ENCODE measurements at places on chromosomes 5 and 9. TPM values are rescaled to one million over a fixed set of nuclear protein-coding genes. Genes with fewer than 3 reads are reported as not detected.

DNA sequence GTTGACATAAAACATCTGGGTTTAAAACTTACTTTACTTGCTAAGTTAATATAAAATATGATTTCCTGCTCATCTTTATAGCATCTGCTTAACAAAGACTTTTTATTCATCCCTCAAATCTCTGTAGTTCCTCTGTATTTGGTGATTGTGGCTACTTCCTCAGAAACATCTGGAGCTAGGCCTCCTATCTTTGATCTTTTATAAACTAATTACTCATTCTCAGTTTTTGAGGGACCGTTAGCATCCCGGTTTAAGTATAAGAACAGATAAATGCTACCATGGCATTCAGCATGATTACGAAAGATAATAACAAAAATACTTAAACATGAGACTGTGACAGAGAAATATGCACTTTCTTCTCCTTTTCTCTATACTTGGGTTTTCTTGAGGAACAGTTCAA lies 85.3 kb downstream of the SLC38A9 start:
- no peak for DNase-seq

GRCh38 chr9:96245399-96245798 lies 56.6 kb downstream of the HSD17B3 start:
- no peak for DNase-seq

GRCh38 chr5:56346741-56347535 lies 113.8 kb upstream of the ANKRD55 start:
- DNase-seq, result no peak

- no peak for DNase-seq
Observed at GRCh38 chr9:124045076-124045829, 33.7 kb downstream of the LHX2 start.

- DNase-seq, result no peak
Observed at GRCh38 chr9:18216376-18216775, 257.6 kb upstream of the ADAMTSL1 start.

GRCh38 chr9:8715788-8716187 lies 916.2 kb upstream of the DMAC1 start:
- no peak for DNase-seq

INSL4 gene
- not detected for total RNA-seq

DNA sequence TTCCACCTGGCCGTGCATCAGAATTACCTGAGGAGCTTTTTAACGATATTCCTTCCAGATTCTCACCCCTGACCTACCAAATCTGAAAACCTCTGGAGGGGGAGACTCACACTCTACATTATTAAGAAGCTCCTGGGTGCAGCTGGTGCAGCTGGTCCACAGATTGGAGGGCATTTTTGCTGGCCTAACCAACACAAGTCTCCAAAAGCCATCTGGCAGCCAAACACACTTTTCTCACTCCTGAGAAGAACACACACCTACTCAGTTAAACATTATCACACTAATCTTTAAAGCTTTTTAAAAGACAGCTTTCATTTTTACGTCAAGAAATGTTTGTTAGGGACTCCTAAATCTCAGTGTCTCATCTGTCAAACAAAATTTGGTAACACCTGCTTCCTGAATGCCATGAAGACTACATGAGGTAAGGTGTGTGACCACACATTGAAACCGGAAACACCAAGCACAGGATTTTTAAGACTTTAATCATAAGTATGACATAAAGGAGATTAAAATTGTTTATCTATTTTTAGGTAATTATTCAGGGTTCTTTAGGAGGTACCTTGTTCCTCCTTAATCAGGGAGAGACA lies 14.2 kb upstream of the PTPN3 start:
- no peak for DNase-seq

TXNDC8 gene
- not detected for total RNA-seq

ARHGAP26 gene
- total RNA-seq, result 23.4 TPM

- DNase-seq, result no peak
Observed at GRCh38 chr5:98938464-98938863, 9.7 kb upstream of the CHD1 start.

SCGB3A1 gene
- not detected for total RNA-seq

CD274 gene
- 34.5 TPM for total RNA-seq

DNA sequence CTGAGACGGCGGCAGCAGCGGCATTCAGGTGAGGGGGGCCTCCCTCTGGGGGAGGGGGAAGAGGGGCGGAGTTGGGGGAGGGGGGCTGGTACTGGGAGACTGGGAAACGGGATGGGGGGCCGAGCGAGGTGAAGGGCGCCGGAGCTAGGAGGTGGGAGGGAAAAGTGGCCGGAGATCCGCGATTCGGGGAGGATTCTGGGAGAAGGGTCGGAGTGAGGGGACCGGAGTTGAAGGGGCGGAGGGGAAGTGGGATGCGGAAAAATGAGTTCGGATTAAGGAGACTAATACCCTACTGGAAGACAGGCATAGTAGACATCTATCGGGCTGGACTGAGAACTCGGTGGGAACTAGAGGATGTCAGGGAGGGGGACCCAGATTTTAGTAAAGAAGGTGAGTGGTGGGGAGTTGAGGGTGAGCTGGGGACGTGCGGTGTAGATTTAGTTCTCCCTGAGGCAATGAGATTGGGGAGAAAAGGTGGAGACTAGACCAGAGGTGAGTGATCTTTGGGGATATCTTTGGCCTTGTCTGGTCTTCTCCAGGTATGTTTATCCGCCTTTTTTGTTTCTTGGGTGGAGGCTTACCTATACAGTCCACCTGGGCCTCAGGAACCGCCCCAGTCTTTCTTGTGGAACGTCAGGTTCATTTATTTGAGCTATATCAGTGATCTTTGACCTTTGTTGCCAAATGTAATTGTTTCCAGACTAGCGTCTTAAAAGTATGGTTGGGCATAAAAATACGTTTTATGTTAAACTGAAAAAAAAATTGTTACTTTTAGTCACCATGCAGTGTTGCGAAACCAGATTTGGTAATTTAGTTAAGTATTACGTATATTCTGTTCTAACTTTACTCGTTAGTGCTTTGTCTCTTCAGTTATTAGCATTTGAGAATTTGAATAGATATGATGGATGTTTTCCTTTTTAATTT lies 632 bp downstream of the UBAP1 start:
- no peak for DNase-seq

DNA sequence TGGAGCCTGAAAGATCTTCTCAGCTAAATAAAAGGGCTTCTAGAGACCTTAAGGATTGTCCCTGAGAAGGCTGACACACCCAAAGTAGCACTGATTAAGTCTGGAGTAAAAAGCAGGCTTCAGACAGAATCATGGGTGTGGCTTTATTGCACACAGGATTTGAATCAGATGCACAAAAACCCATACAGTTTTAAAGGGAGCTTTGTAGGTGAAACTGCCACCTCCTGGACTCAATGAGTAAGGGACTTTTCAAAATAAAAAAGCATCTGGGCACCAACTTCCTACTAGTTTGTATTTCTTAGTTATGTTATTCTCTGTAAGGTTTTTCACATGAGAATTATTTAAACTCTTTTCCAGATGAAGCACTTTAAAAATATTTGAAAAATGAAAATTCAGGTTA lies 129.4 kb downstream of the EDIL3 start:
- no peak for DNase-seq

- no peak for DNase-seq
Observed at GRCh38 chr5:135458921-135459331, 6.8 kb upstream of the TIFAB start.

DNA sequence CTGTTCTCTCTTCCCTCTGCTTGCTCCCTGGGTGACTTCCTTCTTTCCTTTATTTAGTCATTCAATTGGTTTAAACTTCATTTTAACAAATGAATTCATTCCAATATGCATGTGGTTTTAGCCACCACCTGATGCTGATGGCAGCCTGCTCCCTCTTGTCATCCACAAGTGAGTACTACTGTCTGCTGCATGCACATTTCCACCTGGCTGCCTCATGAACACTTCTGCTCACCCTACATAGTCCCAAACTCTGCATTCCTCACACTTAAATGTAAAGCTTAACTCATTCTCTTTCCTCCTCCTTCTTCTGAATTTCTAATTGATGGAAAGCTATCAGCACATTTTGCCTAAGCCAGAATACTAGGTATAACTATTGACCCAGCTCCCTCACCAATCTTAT lies 184.7 kb upstream of the ZNF462 start:
- no peak for DNase-seq

PCDHGA8 gene
- total RNA-seq, result not detected

DNA sequence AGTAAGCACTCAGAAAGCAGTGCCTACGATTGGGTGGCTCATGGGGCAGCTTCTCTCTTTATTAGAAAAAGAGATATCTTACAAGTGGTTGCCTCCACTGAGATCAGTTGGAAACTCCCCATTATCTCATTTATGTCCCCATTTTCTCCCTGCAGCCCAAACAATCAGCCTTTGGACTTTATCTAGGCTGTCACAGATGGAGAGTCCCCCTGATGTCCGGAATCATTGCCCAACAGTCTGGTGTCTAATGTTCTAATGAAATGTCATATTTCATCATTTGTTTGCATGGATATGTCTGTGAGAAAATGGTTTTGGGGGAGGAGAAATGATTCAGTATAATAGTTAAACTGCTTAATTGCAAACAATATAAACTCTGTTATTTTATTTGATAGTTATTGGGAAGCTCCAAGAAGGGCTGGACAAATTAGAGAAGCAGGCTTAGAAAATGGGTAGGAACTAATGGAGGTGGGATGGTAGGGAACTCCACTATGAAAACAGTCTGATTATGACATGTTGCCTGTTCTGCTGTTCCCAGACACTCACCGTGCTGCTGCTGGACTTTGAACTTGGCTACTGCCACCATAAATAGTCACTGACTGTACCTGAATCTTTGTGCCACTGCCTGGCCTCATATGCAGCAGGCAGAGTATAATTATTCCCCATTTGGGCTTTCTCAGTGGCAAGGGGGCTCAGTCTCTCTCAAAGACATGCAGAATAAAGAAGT lies 38.3 kb upstream of the SMAD5 start:
- no peak for DNase-seq

DNA sequence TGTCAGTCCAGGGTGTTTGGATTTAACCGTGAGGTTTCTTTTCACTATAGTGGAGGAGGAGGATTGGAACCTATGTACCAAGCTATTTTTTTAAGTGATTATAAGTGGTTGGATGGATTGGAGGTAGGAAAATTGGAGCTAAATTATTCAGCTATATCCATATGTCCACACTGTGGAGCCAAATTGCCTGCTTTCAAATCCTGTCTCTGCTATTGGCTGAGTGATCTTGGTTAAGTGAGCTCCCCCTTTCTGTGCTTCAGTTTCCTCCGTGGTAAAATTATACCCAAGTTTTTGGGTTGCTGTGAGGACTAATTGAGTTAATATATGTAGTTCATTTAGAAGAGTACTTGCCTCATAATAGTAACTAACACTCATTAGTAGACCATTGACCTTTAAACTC lies 2.5 kb downstream of the CENPP start:
- DNase-seq, result no peak

DNA sequence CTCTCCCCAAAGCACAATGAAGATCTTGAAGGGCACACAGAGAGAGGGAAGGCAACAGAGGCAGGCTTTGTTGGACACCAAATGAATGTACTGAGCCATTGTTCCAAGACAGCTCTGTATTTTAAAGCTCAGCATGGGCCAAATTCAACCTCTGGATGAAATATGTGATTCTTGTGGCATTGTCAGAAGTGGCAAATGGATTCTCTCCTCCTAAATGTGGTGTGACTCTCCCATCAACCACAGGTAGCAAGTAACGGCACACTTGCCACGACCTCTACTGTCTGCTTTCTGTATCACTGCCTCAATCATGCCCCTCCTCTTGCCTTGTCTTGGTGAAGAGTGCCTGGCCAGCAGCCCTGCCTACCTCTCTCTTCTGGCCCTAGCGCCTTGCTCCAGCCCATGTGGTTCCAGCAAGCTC lies 6.1 kb upstream of the MOB3B start:
- DNase-seq, result no peak

DNA sequence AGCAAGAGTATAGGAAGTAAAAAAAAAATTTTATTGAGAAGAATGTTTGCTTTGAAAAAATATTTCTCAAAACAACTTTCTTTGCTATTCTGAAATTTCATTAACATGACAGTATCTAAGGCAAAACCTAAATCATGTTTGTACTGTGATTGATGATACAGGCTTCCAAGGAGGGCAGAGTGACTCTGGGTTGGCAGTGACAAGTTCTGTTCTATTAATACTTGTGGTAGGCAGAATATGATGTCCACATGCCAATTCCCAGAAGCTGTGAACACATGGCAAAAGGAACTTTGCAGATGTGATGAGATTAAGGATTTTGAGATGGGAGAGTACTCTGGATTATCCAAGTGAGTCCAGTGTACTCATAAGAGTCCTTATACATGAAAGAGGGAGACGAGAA lies 16.6 kb downstream of the CCDC125 start:
- no peak for DNase-seq

GRCh38 chr9:35152926-35153325 lies 8.9 kb upstream of the UNC13B start:
- DNase-seq, result no peak

DND1 gene
- total RNA-seq, result 3.4 TPM
